ENCODE measurements at places on chromosomes 3 and 15.
A peak's percentile ranks its signal among the peaks of the same experiment; 100 is the strongest.

GRCh38 chr3:122825460-122825859 is 30.6 kb downstream of the SLC49A4 start:
- no peak for DNase-seq

DNA sequence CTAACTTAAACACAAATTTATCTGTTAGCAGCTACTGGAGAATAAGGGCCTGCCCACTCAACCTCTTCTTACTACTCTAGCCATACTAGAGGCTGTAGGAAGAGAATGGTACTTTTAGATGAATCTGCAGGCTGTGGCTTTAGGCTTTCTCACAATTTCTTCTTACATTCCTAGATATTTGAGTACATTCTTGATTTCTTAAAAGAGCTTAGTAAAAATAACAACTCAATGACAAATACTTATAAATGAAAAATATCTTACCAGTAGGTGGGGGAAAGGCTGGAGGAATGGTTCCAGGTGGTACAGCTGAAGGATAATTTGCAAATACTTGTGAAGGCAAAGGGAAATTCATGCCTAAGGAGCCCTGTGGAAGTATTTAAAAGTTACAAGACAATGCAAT is 92.9 kb upstream of the GK5 start:
- DNase-seq = peak; percentile 64

DNA sequence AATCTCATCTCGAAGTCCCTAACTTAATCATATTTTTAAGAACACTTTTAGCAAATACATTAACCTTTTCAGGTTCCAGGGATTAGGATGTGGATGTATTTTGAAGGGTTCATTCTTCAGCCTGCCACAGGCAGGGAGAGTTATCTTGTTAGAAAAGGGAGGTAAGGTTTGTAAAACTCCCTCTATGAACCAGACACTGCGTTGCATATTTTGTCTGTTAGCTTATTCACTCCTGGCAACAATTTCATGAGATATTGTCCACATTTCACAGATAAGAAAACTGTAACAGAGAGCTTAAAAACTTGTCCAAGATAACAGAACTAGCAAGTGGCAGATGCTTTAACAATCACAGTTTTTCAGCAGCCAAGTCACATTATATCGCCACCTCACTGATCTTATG is 155.4 kb downstream of the DIPK2A start:
- no peak for DNase-seq

DNA sequence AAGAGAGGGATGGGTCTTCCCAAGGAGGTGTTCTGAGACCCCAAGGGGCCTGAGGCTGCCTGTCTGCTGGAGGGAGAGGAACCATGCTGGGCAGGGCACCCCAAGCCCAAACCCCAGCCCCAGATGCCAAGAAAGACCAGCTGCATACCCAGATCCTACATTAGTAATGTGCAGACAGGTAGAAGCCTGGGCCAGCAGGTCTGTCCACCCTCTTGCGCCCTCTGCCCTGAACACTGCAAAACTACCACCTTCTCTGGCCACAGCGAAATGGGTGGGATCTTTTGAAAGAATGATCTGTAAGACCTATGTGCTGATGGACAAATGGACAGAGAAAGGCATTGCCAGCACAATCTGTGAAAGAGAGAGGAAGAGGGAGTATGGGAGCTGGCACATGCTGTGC is 283.2 kb downstream of the EPHB1 start:
- no peak for DNase-seq

DNA sequence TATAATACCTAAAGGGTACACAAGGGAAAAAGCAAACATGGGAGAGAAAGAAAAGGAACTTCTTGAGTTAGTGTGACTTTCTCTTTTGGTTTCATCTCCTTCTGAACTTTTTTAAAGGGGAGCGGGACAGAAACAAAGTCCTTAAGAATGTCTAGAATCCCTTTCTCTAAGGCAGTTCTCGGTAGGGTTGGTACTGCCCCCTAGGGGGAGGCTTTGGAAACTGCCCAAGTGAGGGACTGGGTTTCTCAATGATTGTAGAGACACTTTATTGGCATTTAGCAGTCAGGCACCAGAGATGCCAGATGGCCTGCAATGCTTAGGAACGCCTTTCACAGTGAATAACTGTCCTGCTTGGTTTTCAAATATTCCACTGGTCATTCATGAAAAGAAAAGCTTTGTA is 172.7 kb downstream of the WDR72 start:
- peak; percentile 18 for DNase-seq

DNA sequence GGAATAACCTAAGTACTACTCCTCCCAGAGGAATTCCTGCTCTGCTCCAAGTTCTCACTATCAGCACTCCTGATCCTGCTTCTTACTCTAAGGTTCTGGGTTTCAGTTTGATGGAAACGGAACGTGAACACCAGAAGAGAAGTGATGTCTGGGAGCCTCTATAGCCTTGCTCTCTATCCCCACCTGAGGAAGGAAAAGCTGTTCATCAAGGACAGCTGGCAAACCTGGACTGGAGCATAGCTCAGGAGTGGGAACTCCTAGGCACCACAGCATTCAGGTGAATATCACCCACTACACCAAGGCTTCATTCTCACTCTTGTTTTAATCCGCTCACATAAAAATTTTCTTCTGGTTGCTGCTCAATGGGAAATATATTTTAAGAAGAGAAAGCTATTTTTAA is 13.0 kb upstream of the CADPS start:
- DNase-seq = no peak

GRCh38 chr3:186166036-186166435 is 57.1 kb upstream of the ETV5 start:
- no peak for DNase-seq

- no peak for DNase-seq
Observed at GRCh38 chr15:96338766-96339618, 8.5 kb downstream of the NR2F2 start.

DNA sequence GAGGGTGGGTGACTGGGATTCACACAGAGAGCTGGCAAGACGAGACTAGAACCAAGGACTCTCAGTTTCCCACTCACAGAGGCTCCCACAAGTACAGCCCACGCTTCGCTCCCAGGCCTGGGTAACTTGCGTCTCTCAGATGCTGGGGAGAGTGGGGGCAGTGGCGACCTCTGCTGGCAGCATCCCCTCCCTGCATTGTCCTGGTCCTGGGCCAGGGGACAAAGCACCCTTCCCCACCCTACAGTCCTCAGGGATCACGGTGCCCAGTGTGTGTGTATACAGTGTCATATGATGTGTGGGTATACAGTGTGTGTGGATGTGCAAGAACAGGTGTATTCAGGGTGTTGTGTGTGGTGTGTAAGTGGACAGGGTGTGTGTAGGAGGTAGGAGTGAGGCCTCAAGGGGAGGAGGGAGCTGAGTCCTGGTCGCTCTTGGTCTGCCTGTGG is 12.8 kb downstream of the VILL start:
- peak; percentile 27 for DNase-seq

DNA sequence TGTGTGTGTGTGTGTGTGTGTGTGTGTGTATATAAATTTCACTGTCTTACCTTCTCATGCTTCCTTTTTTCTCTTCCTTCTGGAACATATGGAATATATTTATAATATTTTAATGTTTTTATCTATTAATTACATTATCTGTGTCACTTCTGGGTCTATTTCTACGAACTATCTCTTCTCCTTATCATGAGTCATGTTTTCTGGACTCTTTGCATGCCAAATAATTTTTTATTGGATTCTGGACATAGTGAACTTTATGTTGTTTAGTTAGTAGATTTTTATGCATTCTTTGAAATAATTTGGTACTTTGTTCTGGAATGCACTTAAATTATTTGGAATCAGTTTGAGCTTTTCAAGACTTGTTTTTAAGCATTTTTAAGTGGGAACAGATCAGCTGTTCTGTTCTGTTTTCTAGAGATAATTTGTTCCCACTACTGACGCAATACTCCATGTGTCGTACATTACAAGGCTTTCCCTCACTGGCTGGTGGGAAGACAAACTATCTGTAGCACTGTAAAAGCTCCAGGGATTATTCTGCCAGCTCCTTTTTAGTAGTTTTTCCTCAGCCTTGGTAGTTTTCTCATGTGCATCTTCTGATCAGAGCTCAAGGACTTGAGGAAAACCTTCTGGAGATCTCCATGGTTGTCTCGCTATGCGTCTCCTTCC is 302.0 kb downstream of the CLSTN2 start:
- DNase-seq = no peak

- DNase-seq = peak; percentile 60
Observed at GRCh38 chr15:48507416-48508065, 138.0 kb downstream of the FBN1 start.

DNA sequence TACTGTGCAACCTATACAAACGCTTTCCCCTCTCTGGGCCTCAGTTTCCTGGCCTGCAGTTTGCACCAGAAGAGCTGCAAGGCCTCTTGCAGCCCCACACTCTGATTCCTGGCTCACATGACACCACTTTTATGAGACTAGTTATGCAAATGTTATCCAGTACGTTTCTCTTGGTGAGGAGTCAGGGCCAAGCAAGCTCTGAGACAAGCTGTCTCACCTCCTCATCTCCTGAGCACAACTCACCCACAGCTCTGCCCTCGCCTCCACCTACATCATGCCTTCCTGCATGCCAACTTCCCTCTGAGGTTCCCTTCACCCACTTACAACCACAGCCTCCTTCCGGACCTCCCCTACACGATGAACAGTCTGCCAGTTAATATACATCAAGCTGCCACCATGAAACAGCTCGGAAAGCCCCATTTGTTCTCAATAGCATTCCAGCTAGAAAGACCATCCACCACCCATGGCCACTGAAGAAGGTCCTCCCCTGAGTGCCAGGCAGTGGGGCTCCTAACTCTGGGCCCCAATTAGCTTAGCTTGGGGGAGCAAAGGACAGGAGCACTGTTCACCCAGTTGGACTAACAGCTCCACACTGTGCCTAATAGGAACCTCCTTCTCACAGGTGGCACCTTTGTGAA is 25.0 kb downstream of the CRYGS start:
- DNase-seq = no peak

GRCh38 chr3:57221883-57222282 is 5.6 kb upstream of the APPL1 start:
- DNase-seq = peak; percentile 23

GRCh38 chr3:130341882-130342281 is 3.6 kb upstream of the COL6A5 start:
- DNase-seq = no peak

GRCh38 chr3:134693226-134693625 is 42.4 kb upstream of the KY start:
- no peak for DNase-seq

GRCh38 chr3:12663401-12663935 is 449 bp downstream of the RAF1 start:
- peak; percentile 28 for DNase-seq

- DNase-seq = no peak
Observed at GRCh38 chr3:59759298-59760031, 709.6 kb upstream of the CFAP20DC start.

DNA sequence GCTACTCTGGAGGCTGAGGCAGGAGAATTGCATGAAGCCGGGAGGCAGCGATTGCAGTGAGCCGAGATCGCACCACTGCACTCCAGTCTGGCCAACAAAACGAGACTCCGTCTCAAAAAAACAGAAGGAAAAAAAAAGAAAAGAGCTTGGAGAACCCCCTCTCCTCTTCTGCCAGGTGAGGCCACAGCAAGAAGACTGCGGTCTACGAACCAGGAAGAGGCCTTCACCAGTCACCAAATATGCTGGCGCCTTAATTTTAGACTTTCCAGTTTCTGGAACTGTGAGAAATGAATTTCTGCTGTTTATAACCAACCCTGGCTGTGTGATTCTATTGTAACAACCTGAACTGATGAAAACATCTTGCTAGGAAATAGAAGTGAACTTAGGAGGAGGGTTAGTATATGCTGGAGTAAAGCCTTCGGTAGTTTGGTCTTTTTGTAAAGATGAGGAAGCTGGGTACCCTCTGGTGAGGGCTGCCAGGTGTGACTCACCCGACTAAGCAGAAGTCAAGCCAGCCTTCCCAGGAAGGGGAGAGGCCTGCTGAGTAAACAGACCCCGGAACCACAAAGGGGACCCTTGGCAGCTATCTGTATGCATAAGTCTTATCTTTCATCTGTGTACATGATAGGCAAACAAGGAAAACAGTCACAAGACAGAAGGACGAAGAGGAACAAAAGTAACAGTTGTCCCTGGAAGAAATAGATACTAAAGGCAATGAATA is 78.7 kb downstream of the KLF13 start:
- DNase-seq = no peak

- DNase-seq = no peak
Observed at GRCh38 chr15:36925653-36926426, 174.5 kb downstream of the MEIS2 start.

DNA sequence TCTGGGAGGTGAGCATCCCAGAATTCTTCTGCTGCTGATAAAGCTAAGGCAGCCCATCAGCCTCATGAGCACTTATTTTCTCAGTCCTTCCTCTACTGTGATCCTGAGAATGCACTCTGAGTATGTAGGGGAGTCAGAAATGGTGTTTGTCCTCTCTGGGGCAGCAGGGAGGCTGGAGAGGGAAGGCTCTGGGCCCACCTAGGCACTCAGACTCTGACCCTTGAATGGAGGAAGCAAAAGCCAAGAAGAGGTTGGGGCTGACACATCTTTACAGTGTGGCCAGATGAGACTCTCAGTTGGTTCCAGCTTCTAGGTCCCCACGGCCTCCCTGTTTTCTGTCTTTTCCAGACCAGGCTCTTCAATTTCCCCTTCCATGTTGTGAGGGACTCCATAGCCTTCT is 36.1 kb upstream of the BLM start:
- no peak for DNase-seq

GRCh38 chr15:36726224-36726623 is 146.8 kb downstream of the CDIN1 start:
- DNase-seq = no peak

- DNase-seq = no peak
Observed at GRCh38 chr15:72740219-72740618, 43.3 kb downstream of the ADPGK start.

- DNase-seq = no peak
Observed at GRCh38 chr3:163175970-163176369, 1679.4 kb downstream of the OTOL1 start.

DNA sequence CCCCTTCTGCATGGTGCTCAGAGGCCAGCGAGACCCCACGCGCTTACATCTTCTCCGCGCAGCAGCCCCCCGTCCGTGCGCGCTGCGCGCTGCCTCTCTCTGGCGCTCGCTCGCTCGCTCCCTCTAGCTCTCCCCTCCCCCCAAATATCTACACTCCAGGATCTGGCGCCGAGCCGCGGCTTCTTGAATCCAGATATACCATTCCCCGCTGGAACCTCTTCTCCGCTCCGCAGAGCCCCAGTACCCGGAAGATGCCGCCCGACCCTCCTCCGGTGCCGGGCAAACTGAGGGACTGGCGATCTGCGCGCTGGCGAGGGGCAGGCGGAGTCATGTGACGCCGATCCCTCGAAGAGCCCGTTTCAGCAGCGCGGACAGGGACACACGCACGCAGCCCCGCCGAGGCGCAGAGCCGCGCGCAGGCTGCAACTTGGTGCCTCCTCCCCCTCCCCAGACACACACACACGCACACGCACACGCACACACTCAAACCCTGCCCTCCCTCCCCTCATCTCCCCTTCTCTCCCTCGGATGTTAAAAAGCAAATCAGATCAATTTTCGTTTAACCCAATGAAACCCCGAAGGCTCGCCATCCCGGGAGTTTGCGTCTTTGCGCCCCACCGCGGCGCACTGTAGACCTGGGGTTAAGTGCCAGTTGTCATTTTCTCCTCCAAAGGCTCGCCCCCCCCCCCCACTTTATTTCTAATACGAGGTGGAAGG is at the start of gene RASGRF1:
TSS of gene RASGRF1 (minus strand) at position 294 of the 717 bp plus-strand sequence. CDS start at position 12, 282 bp downstream.
- DNase-seq = peak; percentile 8

All from fibroblast of skin of right biceps (primary cell).